Astrocyte (in vitro differentiated cells and primary cell): ENCODE measurements at places on chromosomes 1 and 21.

GRCh38 chr1:201268604-201269151, 14.6 kb upstream of the PKP1 start:
- DNase-seq, result peak; percentile 71

- peak; percentile 59 for DNase-seq
Measured at GRCh38 chr1:155206891-155207805, 549 bp downstream of the THBS3 start.

DNA sequence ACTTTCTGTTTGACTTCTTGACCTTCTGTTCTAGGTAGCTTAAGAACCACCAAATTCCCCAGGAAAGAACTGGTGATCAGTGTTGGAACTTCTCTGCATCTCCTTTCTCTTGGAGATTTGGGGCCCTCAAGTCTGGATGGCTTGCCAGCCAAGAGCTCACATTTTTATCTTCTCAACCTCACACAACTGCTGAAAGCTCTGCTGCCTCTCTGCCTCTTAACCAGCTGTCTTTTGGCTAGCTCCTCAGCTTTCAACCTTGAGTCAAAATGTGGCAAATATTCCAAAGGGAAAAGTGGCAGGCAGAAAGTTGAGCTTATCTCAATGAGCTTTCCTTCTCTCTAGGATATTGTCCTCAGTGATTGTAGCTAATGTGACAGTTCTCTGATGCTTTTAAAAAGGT, 89.2 kb upstream of the CCDC190 start:
- DNase-seq, result no peak

DNA sequence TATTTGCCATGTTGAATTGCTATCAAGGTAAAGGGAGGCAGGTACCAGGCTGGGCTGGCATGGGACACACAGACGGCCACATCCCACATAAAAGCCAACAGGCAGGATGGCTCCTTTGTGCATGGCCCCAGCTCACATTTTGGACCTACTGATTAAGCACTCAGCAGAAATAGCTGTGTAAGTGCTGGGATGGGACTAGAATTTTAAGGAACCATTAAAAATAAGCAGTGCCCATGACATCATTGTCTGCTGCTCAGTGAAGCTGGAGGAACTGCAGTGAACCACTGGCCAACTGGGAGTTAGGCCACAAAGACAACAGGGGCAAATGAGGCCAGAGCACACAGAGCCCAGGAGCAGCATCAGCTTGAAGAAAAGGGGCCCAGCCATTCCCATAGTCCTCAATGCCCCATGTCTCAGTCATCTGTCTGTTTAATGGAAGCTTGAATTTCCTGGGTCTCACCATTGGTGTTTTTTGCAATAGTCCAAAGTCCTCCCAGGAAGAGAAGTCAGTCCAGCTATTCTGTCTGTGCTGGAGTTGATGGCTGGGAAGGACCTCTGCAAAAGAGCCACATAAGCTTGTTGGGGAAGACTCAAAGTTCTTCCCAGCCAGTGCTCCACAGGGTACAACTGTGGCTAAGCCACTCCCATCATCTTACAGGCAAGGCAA, 45.3 kb upstream of the TNR start:
- no peak for DNase-seq

GRCh38 chr1:25869909-25870606, 5.5 kb downstream of the PAQR7 start:
- no peak for DNase-seq

DNA sequence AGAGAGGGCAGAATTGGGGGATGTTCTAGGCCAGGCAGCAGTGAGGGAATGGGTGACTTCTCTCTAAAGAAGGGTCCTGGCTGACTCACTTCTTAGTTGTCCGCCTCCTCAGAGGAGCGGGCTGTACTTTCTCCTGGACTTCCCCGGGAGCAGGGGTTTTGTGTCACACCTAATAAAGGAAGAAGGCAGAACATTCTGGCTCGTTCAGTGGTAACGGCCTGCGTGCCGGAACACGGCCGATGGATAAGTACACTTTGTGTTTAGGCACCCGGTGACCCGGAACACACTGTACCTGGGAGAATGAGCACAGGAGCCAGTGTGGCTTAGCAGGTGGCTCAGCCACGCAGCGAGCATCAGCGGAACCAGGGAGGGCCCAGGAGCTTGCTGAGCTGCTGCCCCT, 84.7 kb downstream of the FBXO2 start:
- DNase-seq, result no peak

- no peak for DNase-seq
Measured at GRCh38 chr1:223695941-223696340, 16.4 kb upstream of the CAPN2 start.

DNA sequence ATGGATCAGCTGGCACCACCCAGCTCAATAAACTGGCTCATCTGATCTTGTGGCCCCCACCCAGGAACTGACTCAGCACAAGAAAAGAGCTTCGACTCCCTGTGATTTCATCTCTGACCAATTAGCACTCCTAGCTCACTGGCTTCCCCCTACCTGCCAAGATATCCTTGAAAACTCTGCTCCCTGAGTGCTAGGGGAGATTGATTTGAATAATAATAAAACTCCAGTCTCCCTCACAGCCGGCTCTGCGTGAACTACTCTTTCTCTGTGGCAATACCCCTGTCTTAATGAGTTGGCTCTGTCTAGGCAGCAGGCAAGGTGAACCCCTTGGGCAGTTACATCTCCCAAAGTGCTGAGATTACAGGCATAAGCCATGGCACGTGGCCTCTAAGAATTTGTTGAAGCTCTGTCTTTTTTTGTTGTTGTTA, 11.8 kb upstream of the RHBDL2 start:
- DNase-seq, result no peak

GRCh38 chr1:242525360-242525722, 844 bp upstream of the PLD5 start:
- DNase-seq, result no peak

- DNase-seq, result no peak
Measured at GRCh38 chr21:31011412-31011811, 26.9 kb downstream of the KRTAP19-8 start.
